T-helper 9 cell (primary cell): ENCODE measurements at places on chromosomes 16 and 17.

GRCh38 chr17:74192950-74193781 is 10.3 kb upstream of the RPL38 start:
- DNase-seq, result no peak

GRCh38 chr16:62711797-62712196 is 675.6 kb upstream of the CDH8 start:
- no peak for DNase-seq

GRCh38 chr16:31000671-31001382 is 9.6 kb downstream of the STX1B start:
- no peak for DNase-seq

- DNase-seq, result no peak
These were observed 237.0 kb downstream of the SEC14L1 start for GRCh38 chr17:77377710-77378235.
